ENCODE measurements at places on chromosomes 3 and 15. TPM values are rescaled to one million over a fixed set of nuclear protein-coding genes. Genes with fewer than 3 reads are reported as not detected.

Gene OR5K2
- polyA plus RNA-seq: 0.14 TPM

Gene LIPH
- polyA plus RNA-seq: 3.6 TPM

Gene TGM5
- polyA plus RNA-seq: not detected

Gene AADACL2
- polyA plus RNA-seq: not detected

Gene ALG1L2
- polyA plus RNA-seq: 1.2 TPM

Gene HDC
- polyA plus RNA-seq: 1.4 TPM

Gene CAMKV
- 0.26 TPM for polyA plus RNA-seq

Gene DAPK2
- 8.2 TPM for polyA plus RNA-seq

Gene CLDN16
- 29.3 TPM for polyA plus RNA-seq

Gene ADAMTSL3
- 4.1 TPM for polyA plus RNA-seq

Gene ARRDC4
- polyA plus RNA-seq: 33.6 TPM

Gene PPARG
- 25.8 TPM for polyA plus RNA-seq

DNA sequence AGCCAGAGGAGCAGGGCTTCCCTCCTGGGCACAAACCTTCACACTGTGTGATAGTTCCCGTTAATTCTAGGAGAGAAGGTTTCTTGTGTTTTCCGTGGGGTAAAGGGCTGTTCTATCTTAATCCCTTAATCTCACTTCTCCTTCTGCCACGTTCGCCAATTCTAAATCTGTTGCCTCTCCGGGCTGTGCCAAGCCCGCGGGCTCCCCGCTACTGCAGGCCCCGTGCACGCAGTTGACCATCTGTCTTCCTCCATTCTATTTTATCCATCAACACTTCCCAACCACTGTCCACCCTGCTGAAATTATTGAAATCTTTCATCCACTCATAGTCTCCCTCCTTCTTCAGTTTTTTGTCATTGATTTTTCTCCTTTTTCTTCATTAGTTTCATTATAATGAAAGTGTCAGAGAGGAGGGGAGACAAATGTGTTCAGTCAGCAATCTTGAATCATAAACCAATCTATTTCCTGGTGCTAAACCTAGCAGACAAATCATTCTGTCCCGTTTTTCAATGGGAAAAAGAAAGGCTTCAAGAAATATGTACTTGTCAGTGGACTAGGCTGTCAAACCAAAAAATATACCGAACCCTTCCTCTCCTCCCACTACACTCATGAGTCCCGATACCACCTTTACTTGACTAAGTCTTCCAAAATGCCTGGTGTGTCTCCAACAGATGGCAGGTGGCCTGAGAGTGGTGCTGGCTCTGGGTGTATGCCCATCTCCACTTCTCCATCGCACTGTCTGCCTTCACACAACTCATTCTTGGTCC, 39.6 kb downstream of the SLCO2A1 start:
- DNase-seq: no peak

DNA sequence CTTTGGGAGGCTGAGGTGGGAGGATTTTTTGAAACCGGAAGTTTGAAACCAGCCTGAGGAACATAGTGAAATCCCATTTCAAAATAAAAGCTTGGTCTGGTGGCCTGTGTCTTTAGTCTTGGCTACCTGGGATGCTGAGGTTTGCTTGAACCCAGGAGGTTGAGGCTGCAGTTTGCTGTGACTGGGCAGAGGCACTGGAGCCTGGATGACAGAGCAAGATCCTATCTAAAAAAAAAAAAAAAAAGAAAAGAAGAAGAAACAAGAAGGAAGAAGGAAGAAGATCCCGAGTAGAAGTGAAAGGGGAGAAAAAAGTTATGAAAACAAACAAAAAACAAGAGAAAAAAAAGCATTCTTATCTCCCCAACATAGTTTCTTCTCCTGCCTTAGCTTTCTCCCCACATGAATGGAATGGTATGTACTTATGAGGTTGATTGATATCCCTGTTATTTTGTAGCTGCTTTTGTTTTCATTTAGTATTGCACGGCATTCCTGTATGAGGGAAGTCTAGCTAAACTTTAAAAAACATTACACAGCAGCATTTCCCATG, 42.4 kb downstream of the TMEM40 start:
- DNase-seq: no peak

- no peak for DNase-seq
These were observed 4.8 kb downstream of the HES1 start for GRCh38 chr3:194140520-194141414.

GRCh38 chr15:65896236-65896635, 26.9 kb downstream of the RAB11A start:
- no peak for DNase-seq

- no peak for DNase-seq
These were observed 5.0 kb upstream of the CAND2 start for GRCh38 chr3:12791430-12791829.

- peak; percentile 68 for DNase-seq
These were observed 289.2 kb upstream of the CHRM5 start for GRCh38 chr15:33679061-33679460.

GRCh38 chr3:32240159-32240545, 1.7 kb downstream of the CMTM8 start:
- DNase-seq: peak; percentile 60

DNA sequence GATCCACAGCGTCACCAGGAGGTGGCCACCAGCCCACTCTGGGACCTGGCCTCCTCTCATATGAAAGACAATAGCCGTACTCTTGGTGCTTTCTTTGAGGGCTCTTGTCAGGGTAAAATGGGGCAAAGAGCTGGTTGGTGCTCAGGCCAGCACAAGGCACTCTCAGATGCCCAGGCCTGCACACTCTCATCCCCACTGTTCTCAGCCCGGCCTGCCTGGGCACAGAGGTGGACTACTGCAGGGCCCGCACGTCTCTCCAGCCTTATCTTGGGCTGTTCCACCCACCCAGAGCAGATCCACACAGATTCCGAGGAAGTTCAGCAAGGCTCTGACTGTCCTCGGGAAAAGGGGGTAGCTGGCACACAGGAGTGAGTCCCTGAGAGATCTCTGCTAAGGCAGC, 122.8 kb upstream of the PRR20G start:
- DNase-seq: no peak

- DNase-seq: no peak
These were observed 226.6 kb downstream of the ALCAM start for GRCh38 chr3:105593315-105593714.

DNA sequence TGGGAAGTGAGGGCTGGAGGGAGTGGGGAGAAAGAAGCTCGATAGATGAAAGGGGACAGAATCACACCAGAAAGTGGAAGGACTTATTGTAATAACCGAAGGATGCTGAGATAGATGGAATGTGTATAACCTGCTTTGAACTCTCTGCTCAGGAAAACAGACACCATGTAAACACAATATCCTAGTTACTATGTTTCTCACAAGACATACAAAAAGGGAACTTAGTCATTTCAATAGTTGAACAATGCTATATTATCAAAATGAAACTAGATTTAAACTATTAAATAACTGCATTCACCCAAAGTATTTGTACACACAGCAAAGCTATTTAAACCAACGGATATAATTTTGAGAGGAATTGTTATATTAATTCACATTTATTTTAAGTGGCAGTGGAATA, 108.3 kb upstream of the GADL1 start:
- DNase-seq: no peak

DNA sequence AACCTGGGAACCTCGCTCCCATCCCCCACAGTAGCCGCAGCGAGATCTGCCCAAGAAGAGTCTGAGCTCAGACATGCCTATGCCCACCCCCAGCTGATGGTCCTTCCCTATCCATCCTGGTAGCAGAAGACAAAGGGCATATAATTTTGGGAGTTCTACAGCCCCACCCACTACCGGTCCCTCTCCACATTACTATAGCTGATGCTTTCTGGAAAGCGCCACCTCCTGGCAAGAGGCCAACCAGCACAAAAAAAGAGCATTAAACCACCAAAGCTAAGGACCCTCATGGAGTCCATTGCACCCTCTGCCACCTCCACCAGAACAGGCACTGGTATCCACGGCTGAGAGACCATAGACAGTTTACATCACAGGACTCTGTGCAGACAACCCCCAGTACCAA, 168.4 kb downstream of the MEGF11 start:
- DNase-seq: no peak

- DNase-seq: no peak
These were observed 19.5 kb downstream of the SLC7A14 start for GRCh38 chr3:170566413-170566812.

DNA sequence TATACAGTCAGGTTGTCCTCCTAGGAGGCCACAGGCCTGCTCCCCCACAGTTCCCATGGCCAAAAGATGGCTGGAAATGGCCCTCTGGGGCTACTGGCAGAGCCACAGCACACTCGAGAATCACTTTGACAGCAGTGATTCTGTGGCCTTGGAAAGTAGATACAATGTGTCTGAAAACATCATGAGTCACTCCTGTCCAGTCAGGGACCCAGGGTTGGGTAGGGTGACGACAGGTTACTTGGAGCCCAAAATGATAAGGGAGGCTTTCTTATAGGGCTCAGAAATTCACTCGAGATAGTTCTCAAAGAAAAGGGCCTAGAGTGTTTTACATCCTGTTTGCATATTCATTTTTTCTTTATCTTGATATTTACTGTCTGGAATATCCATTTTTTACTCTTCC, 24.3 kb downstream of the MRPS25 start:
- DNase-seq: no peak

DNA sequence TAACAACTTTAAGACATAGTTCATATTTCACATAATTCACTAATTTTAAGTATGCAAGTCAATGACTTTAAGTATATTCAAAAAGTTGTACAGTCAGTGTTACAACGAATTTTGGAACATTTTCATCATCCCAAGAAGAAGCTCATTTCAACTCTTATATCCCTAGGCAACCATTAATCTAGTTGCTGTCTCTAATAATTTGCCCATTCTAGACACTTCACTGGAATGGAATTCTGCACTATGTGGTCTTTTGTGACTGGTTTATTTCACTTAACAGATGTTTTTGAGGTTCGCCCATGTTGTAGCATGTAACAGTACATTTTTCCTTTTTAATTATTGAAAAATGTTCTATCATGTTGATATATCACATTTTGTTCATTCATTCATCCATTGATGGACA, 104.2 kb upstream of the SPRED1 start:
- DNase-seq: no peak

GRCh38 chr15:72754096-72754495, 29.5 kb downstream of the ADPGK start:
- DNase-seq: no peak

- DNase-seq: no peak
These were observed 33.5 kb upstream of the SPATA12 start for GRCh38 chr3:57026944-57027343.

- DNase-seq: no peak
These were observed 425.3 kb upstream of the TGFBR2 start for GRCh38 chr3:30181178-30181465.

DNA sequence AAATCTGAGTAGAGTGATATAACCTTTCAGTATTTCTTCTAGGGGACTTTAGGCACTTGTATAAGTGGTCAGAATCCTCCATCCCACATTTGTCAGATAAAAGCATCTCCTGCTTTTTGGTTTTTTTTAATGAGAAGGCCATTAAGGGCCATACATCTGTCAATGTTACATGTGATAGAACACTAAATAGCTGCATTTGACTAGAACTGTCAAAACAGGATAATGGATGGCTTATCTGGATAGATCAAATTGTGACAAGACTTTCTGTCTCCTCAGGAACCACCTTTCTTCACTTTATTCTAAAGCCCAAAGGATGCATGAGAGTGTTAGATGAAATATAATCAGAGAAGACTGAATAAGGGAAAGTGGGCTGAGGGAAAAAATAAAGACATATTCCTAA, 533.4 kb upstream of the TGFBR2 start:
- DNase-seq: no peak

GRCh38 chr3:194079702-194080172, 56.2 kb upstream of the HES1 start:
- no peak for DNase-seq

GRCh38 chr3:76570436-76571057, 469.4 kb upstream of the ROBO2 start:
- no peak for DNase-seq

GRCh38 chr3:10763817-10764258, 52.2 kb upstream of the SLC6A11 start:
- DNase-seq: no peak

DNA sequence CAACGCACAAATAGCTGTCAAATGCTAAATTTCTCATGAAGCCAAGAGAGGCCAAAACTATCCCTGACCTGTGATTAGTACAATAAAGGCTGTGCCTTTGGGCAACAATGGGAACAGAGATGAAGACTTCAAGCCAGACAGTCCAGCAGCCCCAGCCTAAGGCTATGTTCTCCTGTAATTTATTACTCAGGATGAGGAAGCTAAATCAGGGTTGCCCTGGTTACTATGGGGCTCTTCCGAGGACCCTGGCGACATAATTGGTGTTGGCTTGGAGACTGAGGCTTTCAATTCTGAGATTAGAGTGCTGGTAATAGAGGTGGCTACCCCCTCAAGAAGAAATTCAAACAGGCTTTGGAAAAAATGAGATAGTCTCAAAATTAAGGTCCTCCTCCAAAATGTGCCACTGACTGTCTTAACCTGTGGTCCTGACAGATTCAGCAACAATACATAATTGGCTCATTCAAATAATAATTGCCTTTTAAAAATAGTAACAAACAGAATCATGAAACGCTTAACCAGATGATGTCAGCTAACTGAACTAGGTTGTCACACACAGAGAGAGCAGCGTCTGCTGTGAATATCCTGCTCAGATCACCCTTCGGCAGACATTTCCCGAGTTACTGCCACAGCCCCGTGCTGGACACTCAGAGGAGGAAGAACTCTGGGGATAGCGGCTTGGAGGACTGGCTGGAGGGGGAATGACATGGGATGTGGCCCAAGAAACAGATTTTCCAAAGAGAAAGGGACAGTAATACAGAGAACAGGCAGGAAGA, 43.0 kb downstream of the NSMCE3 start:
- DNase-seq: no peak

DNA sequence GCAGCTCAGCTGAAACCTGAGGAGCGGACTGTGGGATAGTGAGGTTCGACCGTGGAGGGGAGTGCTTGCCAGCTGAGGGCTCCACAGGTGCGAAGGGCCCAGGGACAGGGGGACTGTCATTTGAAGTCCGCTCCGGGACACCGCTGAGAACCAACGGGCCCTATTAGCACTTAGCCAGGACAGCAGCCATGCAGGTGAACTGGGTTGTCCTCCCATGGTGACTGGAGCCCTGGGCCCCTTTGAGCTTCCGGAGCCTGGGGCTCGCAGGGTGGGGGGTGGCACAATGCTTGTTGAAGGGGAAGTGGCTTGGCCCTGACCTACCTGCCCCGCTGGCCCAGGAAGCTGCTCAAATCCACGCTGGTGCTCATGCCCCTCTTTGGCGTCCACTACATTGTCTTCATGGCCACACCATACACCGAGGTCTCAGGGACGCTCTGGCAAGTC, 24.7 kb downstream of the PTH1R start:
- DNase-seq: no peak
